ENCODE measurements at places on chromosomes 5 and 9. TPM values are rescaled to one million over a fixed set of nuclear protein-coding genes. Genes with fewer than 3 reads are reported as not detected.

- DNase-seq: no peak
These were observed 9.7 kb downstream of the ORM2 start for GRCh38 chr9:114339130-114339908.

- DNase-seq: no peak
These were observed 61.3 kb downstream of the ENC1 start for GRCh38 chr5:74579215-74579614.

DNA sequence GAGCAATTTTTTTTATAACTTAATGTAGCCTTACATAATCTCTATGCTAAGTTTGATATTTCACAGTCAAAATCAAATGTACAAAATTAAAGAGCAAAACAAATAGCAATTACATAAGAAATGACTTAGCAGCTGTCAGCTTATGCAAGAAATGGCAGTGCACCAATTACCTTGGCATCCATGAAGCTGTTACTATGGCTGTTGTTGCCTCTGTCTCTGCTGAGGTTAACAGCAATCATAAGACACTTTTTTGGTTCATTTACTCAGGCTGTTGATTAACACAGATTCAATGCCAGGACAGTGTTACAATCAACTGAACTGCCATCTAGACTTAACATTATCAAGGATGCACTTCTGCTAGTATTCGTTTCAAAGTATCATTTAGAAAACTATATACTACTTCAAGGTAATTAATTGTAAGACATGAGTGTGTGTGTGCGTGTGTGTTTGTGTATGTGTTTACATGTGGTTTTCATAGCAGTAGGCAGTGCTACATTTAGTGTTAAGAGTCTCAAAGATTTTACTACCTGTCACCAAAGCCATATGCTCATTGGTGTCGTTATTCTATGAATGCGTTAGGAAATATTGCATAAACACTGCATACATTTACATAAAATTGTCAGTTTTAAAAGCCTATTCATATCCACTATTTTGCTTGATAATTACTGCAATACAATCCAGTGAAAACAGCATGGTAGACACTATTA, 1084.2 kb upstream of the COX7C start:
- no peak for DNase-seq

- DNase-seq: no peak
These were observed 303.0 kb upstream of the KLF4 start for GRCh38 chr9:107792596-107792995.

GRCh38 chr5:170756691-170757090, 26.8 kb upstream of the GABRP start:
- DNase-seq: no peak

- no peak for DNase-seq
These were observed 190.5 kb downstream of the TTLL11 start for GRCh38 chr9:121902461-121903135.

GRCh38 chr5:155070781-155071180, 57.2 kb downstream of the KIF4B start:
- no peak for DNase-seq

DNA sequence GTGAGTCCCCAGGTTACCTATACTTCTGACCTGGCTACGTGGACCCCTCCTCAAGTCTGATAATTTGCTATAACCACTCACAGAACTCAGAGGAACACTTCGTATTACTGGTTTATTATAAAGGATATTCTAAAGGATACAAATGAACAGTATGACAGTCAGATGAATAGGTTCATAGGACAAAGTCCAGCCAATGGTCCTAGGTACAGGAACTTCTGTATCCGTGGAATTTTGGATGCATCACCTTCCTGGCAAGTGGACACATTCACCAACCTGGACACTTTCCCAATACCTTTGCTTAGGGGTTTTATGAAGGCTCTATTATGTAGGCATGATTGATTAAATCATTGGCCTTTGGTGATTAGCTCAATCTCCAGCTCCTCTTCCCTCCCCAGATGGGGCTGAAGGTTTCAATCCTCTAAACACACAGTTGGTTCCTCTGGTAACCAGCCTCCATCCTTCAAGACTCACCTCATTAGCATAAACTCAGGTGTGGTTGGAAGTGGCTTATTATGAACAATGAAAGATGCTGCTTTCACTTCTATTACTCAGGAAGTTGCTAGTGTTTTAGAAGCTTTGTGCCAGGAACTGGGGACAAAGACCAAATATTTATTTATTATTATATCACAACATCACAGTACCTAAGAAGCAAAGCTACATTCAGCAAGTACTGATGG, 149.6 kb upstream of the ELL2 start:
- no peak for DNase-seq

GRCh38 chr9:77935974-77936373, 95.6 kb downstream of the GNAQ start:
- no peak for DNase-seq

GRCh38 chr9:8734760-8735159, 935.2 kb upstream of the DMAC1 start:
- no peak for DNase-seq

DNA sequence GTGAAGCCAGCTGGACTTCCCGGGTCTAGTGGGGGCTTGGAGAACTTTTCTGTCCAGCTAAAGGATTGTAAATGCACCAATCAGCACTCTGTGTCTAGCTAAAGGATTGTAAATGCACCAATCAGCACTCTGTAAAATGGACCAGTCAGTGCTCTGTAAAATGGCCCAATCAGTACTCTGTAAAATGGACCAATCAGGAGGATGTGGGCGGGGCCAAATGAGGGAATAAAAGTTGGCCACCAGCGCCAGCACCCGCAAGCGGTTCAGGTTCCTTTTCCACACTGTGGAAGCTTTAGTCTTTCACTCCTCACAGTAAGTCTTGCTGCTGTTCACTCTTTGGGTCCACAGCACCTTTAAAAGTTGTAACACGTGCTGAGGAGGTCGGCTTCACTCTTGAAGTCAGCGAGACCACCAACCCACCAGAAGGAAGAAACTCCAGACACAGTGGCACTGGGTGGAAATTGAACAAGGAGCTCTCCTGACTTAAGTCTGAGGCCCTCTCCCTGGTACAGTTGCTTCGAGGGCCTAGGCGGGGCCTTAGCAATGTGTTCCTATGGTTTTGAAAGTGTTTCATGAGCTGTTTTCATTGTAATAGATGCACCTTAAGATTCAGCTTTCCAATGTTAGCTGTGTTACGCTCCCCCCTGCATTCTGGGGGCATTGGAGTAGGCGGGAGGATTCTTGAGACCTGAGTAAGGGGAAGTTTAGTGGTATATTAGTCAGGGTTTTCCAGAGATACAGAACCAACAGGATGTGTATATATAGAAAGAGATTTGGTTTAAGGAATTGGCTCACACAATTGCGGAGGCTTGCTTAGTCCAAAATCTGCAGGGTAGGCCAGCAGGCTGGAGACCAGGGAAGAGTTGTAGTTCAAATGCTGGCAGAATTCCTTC, 21.5 kb upstream of the MYO10 start:
- no peak for DNase-seq

- no peak for DNase-seq
These were observed 70.0 kb downstream of the NLN start for GRCh38 chr5:65791712-65792673.

- peak; percentile 63 for DNase-seq
These were observed 250.8 kb downstream of the ENC1 start for GRCh38 chr5:74389531-74390305.

GRCh38 chr9:22535780-22536179, 89.2 kb downstream of the DMRTA1 start:
- DNase-seq: no peak

DNA sequence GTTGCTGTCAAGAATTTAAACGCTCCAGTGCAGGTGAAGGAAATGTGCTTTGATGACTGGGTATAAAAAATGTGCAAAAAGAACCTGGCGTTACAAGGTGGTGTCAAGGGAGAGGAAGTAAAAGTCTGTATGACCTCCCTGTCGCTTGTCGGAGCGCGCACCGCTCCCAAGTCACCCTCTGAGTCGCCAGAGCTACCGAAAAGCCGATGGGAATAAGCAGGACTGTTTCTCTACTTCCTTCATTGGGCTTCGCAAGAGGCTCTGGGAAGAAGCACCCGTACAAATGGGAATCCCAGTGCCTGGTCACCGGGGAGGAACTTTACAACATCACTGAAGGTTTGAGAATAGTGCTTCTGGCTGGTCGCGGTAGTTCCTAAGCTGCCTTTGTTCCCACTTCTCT, 1.3 kb upstream of the DMRT2 start:
- DNase-seq: no peak

DNA sequence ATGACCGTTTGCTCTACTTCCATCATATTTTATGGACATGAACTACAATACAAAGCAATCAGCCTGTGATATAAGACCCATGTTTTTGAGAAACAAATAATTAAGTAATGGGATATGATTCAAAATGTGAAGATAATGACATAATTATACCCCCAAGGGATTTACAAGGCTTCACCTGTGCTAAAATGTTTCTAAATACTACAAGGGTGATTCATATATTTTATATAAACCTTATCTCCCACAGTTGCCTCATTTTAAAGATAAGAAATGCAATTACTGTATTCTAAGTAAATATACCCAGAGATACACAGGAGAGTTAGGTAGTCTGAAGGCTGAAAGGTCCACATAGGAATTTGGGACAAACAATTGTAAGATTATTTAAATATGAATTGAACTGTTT, 662.0 kb upstream of the CHD1 start:
- DNase-seq: no peak

GRCh38 chr5:75395277-75395676, 58.3 kb downstream of the HMGCR start:
- no peak for DNase-seq

DNA sequence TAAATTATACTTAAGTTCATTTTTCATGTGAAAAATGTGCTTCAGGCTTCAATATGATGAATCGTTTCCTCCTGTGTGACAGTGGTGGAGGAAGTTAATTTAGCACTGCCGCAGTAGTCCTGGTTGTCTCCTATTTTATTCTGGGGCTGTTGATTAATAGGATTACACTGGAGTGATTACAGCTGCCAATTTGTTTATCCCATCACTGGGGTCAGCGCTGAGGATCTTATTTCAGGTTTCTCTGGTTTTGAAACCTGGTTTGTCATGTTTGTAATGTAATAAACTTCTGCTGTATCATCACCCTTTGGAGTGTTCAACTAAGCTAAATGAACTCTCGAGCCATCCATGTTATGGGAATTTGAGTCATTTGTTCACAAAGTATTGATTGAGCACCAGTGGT, 241.7 kb upstream of the KCNN2 start:
- DNase-seq: no peak

DNA sequence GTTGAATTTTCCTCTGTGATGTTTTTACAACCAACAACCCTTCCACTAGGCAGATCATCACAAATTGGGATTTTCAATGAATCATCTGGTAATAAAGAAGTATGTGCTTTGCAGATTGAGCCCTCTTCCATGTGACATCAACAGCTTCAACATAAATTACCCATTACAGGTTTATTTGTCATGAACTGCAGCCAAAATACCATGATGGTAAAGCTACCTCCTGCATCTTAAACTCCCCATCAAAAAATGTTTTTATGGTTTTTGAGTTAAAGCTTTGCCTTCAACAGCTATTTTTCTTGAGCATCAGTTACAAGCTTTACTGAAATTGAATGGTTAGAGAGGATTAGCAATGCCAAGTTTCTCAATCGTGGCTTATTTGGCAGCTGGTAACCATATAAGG, 211.4 kb upstream of the TUSC1 start:
- DNase-seq: no peak

- DNase-seq: no peak
These were observed 40.5 kb upstream of the TMC1 start for GRCh38 chr9:72480921-72481320.

GRCh38 chr9:71806901-71807307, 38.6 kb upstream of the CEMIP2 start:
- no peak for DNase-seq

GRCh38 chr5:127820910-127821553, 117.8 kb downstream of the CCDC192 start:
- DNase-seq: no peak

GRM6 gene
- not detected for total RNA-seq

DOCK8 gene
- not detected for total RNA-seq

OR1J2 gene
- not detected for total RNA-seq

SLC27A6 gene
- 0.26 TPM for total RNA-seq

RBM27 gene
- total RNA-seq: 13.7 TPM

FPGS gene
- total RNA-seq: 65.1 TPM

ENTR1 gene
- 54.8 TPM for total RNA-seq

SPATA31E1 gene
- total RNA-seq: not detected

ACTL7A gene
- not detected for total RNA-seq

NAIP gene
- total RNA-seq: 11.3 TPM

PPP3R2 gene
- total RNA-seq: not detected

FGF1 gene
- total RNA-seq: 0.73 TPM

F2R gene
- 113 TPM for total RNA-seq

INSL4 gene
- not detected for total RNA-seq

Measured in osteocyte (in vitro differentiated cells).